ENCODE measurements at places on chromosomes 4 and X.

GRCh38 chrX:41913476-41913875 is 9.9 kb downstream of the CASK start:
- DNase-seq = no peak

- DNase-seq = no peak
Measured at GRCh38 chrX:18252644-18253359, 32.1 kb upstream of the BEND2 start.

DNA sequence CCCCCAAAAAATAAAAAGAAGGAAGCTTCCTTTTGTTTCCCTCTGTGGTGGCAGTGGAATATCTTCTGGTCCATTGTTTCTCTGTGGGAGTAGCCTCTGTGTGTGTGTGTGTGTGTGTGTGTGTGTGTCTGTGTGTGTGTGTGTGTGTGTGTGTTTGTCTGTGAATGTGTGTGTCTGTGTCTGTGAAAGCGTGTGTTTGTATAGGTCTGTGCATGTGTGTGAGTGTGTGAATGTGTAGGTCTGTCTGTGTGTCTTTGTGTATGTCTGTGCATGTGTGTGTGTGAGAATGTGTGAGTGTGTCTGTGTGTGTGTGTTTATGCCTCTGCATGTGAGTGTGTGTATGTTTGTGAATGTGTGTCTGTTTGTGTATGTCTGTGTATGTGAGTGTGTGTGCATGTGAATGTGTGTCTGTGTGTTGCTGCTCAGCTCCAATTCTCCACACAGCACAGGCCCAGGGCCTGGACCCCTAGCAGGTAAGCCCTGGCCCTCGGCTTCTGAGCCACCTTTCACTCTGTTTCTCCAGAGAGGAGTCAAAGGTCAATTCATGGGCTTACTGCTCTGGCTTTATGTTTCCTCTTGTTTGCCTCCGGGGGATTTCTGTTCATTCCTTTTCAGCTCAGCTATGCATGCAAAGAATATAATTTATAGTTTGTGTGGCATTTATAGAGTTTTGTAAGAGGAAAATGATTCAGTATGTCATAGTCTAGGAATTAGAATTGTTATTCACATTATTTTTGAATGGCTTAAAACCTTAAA is 89.8 kb downstream of the UCHL1 start:
- DNase-seq = no peak

- DNase-seq = no peak
Measured at GRCh38 chr4:72900952-72901351, 168.6 kb downstream of the COX18 start.

- DNase-seq = no peak
Measured at GRCh38 chr4:120692964-120693363, 229.6 kb downstream of the PRDM5 start.

DNA sequence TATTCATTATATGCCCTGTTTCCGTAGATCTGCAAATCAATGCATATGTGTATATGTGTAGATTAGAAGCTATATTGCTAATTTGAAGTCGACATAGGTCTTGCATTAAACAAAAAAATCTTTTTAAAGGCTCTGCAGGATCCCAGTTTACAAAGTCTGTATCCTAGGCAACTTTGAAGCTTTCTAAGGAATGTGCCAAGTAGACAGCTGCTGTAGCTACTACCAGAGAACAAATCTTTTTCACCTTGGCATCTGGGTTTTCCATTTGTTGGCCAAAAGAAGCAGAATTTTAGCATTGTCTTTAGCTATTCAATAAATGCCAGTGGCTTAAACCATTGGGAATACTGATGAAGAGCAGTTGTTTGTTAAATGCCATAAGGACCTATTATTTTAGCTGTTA is 88.0 kb downstream of the NAA11 start:
- no peak for DNase-seq

DNA sequence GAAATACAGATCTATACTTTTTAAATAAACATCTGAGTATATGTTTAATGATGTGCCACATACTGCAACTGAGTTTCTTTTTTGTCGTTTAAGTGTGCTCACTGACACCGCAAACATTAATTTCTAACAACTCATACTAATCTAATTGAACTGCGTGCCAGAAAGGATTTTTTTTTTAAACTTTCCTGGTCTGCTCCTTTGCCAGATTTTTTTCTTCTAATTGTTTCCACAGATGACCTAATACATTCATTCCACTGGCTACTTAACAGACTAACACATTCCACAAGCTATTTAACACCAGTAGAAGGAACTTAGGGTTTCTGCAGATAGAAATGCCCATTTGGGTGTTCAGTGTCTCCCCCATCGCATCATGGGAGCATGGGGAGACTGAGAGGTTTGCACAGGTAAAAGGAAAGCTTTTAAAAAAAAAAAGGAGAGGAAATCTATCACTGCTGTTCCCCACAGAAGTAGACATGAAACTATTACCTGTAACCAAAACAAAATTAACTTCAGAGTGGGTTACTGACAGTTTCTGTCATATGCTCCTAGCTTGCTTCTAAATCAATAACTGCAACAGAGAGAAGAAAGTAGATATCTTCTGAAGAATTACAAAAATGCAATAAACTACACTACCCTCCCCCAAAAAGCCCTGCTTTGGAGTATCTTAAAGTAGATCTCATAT is 31.6 kb downstream of the SH3KBP1 start:
- DNase-seq = no peak

DNA sequence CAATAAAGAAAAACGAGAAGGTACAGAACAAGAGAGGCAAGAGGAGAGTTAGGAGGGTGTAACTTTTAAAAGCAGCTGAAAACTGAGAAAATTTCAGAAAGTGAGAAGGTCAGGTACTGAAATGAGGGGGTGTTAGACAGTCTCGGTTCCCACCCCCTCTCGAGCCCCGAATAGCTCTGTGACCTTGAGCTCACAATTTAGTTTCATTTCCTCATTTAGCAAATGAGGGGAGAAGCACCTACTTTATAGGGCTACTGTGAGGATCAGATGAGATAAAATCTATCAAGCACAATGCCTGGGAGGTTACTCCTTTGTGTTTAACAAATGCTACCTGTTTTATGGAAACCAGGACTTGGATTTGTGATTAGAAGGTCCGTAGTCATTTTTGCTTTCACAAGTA is 4.9 kb downstream of the UGT8 start:
- DNase-seq = no peak

- no peak for DNase-seq
Measured at GRCh38 chr4:44446801-44447562, 1.6 kb downstream of the KCTD8 start.

DNA sequence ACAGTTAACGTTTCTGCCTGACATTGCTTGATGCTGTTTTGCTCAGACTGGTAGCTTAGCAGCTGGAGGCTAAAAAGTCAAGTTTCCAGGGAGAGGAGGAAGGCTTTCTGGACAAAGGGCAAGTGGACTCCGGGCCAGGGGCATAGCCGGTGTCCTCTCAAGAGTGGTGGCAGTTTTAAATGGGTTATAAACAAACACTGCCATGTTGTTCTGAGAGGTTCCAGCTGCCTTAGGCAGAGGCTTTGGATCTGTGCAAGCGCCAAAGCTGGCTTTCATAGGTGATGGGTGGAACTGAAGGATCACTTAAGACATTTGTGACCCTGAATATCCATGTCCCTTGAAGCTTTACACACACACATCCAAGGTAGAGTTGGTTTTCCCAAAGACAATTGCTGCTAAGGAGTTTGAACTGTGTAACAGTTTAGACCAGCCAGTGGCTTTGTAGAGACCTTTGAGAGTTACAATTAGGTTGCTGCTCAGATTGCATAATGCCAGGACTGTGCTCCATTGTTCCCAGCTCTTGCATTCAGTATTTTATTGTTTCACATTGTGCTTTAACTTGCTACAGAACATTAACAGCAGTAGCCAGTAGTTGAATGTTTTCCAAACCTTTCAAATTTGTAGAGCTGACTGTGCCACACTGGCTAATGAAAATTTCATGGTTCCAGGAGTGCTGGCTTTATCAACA is 54.1 kb upstream of the AP1S2 start:
- no peak for DNase-seq

GRCh38 chrX:68372665-68373064 is 60.6 kb downstream of the OPHN1 start:
- DNase-seq = no peak

DNA sequence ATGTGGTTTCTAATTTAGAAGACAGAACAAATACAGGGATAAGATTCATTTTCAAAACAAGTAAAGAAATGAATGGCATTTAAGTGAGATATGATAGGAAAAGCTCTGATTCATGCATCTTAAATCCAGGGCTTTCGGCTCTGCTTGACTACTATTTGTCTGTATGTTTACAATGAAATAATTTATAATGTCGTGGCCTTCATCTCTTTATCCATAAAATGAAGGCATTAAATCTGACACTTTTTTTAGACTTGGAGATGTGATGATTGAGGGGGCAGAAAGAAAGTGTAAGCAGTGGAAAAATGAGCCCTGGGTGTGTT is 115.7 kb upstream of the KIT start:
- DNase-seq = no peak

GRCh38 chr4:147822128-147822527 is 90.2 kb downstream of the ARHGAP10 start:
- no peak for DNase-seq

DNA sequence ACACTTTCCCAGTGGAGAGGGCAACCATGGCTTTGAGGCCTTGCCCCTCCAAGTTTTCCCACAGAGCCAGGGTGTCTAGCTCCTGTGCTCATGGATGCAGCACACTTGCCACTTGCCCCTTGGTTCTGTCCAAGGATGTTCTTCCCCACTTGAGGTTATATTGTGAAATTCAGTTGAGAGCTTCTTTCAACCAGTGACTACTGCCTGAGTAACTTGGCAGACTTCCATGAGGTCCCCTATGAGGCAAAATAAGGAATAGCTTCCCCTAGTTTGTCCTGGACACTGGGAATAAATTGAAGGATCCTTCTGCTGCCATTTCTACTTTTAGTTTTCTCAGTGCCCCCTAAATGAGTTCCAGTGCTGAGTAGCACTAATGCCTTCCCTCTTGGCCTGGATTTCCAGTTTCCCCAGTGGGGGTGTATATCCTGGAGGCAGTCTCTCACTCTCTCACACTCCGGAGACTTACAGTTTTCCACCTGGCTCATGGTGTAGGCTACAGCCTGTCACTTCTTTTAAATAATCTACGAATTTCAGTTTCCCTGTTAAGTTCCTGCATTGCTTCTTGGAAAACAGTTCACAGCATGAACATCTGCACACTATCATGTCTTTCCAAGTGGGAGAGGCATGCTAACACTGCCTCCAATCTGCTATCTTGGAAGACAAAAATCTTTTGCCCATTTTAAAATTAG is 36.4 kb upstream of the ADH4 start:
- no peak for DNase-seq
